ENCODE measurements at places on chromosomes 11 and 22.
A peak's percentile ranks its signal among the peaks of the same experiment; 100 is the strongest.

GRCh38 chr22:45946805-45947600, 30.0 kb downstream of the WNT7B start:
- no peak for DNase-seq

- DNase-seq = no peak
Measured at GRCh38 chr11:1470681-1471611, 15.6 kb downstream of the MOB2 start.

- no peak for DNase-seq
Measured at GRCh38 chr11:134687548-134687947, 275.5 kb upstream of the B3GAT1 start.

- DNase-seq = no peak
Measured at GRCh38 chr11:111367411-111368284, 11.4 kb downstream of the POU2AF1 start.

GRCh38 chr11:125111001-125111342, 454 bp downstream of the TMEM218 start:
- no peak for DNase-seq

DNA sequence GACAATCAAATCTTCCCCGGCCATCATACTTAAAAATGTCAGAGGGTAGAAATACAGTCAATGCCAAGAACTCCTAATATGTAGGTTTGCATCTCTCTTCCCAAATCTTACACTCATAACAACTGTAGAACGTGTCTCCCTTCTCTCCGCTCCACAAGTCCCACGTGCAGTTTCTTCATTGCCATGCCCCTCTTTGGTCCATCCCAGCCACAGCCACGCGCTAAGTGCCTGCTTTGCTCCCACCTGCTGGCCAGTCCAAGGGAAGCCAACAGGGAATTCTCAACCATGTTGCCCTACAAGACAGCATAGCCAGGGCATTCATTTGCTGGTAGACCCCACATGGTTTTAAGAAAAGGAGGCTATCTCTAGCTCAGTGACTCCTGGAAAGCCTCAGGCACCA, 420.6 kb upstream of the ISX start:
- DNase-seq = no peak

GRCh38 chr22:43905681-43906080, 13.9 kb upstream of the PNPLA5 start:
- no peak for DNase-seq

DNA sequence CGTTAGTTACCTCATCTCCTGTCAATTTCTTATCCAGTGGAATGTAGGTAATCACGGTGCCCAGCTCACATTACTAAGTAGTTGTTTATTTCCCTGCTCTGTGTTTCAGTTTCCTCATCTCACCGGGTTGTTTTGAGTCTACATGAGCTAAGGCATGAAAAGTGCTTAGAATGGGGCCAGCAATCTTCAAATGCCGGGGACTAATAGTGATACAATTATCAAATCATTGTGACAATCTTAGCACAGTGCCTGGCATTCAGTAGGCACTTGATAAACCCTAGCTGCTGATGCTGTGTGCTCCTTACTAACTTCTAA, 53.3 kb upstream of the CD5 start:
- no peak for DNase-seq

DNA sequence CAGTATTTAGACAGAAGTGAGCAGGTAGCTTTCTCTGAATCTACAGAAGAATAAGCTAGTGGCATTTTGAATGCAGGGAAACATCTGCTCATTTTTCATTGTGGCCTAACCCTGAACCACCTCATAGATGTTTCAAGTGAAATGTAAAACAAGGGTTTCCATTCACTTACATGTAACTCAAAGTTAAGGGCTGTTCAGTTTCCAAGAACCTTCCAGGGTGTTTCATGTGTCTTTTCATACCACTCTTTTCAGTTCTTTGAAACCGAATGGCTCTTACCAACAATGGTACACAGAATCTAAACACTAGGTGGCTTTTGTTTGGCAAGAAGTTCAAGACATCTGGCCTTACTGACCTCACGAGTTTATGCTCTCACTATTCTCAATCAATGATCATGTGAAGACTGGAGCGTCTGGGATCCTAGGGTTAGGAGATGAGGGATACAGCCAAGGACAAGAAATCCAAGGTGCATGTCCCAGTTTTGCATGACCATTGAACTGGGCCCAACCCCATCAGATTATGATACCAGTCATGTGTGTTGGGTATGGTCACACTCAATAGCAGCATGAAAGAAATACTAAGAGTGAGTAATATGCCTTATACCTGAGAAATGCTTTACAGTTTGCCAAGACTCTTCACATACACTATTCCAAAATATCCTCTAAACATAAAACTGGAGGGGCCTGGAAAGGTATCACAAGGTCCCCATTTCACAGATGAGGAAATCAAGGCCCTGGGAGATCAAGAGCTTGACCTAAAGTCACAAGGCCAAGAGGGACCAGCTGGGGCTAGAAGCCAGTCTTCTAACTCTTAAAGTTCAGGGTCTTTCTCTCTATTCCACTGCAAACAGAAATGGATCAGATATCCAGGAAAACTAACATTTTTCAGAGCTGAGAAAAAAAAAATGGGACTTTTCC, 92.7 kb downstream of the ETS1 start:
- DNase-seq = no peak

DNA sequence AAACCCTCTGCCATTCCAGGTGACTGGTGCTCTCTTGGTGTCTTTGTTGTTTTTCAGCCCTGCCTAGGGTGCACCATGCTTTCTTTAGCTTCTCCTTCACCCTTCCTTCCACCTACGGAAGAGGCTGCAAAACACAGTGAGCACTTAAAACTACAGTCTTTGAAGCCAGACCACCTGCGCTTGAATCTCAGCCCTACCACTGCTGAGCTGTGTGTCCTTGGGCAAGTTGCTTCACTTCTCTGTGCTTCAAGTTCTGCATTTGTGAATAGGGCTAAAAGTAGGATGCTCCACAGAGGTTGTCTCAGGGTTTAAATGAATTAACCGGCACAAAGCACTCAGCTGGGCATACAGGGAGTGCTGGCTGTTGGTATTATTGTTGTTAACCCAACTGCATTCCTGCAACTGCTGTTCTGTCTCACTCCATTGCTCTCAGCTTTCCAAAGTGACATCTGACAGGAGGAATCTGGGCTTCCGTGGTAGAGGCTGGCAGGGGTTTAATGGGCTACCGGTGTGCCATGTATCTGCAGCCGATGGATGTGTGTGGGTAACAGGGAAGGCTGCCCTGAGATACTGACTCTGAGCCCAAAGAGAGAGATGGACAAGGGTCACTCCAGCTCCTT, 139.3 kb downstream of the FBXO7 start:
- no peak for DNase-seq

- DNase-seq = no peak
Measured at GRCh38 chr11:106327134-106327533, 249.7 kb downstream of the AASDHPPT start.

DNA sequence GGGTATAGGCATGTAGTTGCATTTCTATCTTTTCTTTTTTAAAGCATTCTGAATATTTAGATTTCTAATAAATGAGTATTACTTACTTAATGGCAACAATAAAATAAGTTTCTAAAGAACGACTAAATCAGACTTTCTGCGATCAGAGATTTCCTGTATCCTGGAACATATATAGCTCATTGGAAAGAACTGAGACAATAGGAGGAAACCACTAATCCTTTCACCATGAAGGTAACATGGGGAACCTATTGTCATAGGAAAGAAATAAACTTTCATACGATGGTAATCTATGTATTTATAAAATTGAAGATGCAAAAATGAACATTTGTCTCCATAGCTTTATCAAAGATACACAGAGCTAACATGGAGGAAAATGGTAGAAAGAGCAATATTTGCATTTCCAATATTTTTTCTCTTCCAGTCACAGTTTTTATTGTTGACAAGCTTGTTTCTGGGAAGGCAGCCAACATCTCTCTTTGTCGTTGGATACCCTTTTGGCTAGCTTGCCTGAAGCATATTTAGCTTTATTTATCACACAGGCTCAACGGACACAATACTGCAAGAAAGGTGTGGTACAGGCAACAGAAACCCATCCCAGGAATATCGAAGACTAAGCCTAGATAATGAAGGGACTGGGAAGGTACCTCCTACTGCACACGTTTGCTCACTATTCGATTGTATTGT, 293.3 kb upstream of the MPPED2 start:
- DNase-seq = no peak

- DNase-seq = peak; percentile 9
Measured at GRCh38 chr11:115439385-115439784, 64.8 kb downstream of the CADM1 start.

DNA sequence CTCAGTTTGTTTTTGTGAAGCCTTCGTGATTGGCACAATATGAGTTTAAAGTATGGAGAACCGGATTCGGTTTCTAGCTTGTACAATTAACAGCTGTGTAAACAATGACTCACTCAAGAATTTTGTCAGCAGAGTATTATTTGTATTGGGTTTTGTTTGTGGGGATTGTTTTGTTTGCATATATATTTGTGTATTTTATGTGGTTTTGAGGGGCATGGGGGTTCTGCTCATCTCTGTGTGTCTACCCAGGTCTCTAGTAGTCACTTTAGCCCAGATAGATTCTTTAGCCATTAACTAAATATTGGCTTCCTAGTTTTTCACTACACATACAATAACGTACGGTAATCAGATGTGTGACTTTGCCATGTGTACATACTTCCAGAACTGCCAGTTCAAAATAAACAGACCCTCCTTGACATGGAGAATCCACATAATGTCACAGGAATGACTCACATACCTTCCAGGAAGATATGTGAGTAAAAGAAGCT, 7.5 kb upstream of the MS4A7 start:
- DNase-seq = peak; percentile 43

GRCh38 chr11:124676386-124676785, 2.7 kb downstream of the SPA17 start:
- DNase-seq = peak; percentile 26

- DNase-seq = no peak
Measured at GRCh38 chr11:104432526-104432925, 268.6 kb upstream of the PDGFD start.

GRCh38 chr11:118896472-118896913, 12.8 kb downstream of the CXCR5 start:
- DNase-seq = peak; percentile 27

- DNase-seq = no peak
Measured at GRCh38 chr11:45853332-45854219, 6.3 kb downstream of the CRY2 start.

DNA sequence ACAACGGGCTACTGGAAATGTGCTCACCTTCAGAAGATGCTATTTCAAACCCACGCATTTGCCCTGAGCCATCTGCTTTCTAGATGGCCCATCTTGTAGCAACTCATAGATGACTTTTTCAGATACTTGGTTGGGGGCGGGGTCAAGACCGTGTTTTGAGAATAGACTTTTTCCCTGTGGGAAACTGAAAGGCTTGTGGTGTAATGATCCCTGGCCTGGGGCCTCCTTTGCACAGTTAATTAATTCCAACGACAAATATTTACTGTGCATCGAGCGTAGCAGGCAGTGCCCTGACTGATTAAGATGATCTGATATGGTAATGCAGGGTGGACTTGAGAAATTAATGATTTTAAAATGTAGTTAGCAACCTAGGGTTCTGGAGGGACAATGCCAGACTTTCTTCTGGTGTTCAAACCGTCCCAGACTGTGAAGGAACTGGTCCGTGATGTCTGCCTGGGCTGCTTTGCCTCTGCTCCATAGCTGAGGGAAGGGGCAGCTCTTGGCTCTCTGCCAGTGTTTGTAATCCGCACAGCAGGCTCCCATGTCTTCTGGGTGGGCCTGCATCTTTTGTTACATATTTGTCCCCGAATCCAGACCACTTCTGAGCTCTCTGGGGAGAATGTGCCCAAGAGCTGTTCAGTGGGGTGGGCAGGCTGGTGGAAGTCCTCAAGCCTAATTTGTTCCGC, 84.8 kb downstream of the ADAMTS15 start:
- DNase-seq = no peak

GRCh38 chr11:45879803-45880686, 5.4 kb upstream of the MAPK8IP1 start:
- DNase-seq = no peak

DNA sequence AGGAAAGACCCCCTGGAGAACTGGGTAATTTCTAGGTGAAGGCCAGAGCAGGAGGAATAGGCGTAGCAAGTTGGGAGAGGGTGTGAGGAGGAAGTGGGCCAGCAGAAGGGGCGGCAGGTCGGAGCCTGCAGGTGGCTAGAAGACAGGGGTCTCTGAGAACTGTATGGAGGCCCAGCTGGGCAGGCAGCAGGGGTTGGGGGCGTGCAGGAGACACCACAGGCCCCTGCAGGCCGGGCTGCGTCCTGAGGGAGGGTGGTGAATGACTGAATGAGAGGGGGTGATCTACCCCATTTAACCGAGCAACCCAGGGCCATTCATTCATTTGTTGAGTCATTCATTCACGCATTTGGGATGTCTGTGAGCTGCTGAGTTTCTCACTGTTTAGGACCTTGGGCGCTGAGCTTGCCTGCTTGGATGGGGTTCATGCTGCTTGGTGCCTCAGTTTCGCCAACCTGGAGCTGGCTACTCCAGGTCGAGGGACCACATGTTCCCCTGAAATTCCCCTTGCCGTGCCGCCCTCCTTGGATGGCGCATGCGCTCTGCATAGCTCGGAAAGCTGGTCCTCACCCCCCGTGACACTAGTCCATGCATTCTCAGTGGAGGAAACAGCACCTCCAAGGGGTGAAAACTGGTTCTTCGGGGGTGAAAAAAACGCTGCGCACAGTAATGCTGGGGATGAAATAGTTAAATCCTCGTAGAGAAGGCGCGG, 15.6 kb downstream of the MPPED1 start:
- DNase-seq = no peak

GRCh38 chr11:17573526-17573925, 26.5 kb downstream of the OTOG start:
- no peak for DNase-seq

- DNase-seq = no peak
Measured at GRCh38 chr11:1994121-1994520, 3.5 kb downstream of the H19 start.

DNA sequence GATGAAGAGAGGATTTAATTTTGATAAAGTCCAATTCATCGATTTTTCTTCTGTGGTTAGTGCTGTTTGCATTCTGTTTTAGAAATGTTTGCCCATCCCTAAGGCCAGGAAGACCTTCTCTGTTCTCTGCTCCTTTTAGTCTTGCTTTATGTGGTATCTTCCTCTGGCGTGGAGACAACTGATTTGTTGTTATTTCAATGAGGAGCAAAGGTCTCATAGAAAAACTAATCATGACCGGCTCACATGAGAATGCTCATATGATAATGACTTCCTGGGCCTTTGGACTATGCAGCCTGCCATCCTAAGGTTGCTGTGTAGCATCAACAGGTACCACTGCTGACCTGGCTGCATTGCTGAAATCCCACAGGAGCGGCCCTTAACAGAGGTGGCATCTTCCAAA, 19.8 kb downstream of the SCGB1A1 start:
- no peak for DNase-seq

Measured in inflammatory macrophage treated with lipopolysaccharide for 4 hours (primary cell).